Right lobe of liver (tissue), 6 donors: ENCODE measurements at places on chromosomes 2 and 18. TPM values are rescaled to one million over a fixed set of nuclear protein-coding genes. Genes with fewer than 3 reads are reported as not detected.

The RBM44 gene
- total RNA-seq, result 0.92 TPM

The CETN1 gene
- not detected for total RNA-seq

The SLC8A1 gene
- 4.0 TPM for total RNA-seq

The NEU2 gene
- total RNA-seq, result not detected

The PROC gene
- total RNA-seq, result 362 TPM

The MIB1 gene
- total RNA-seq, result 10.6 TPM

The CTAGE1 gene
- not detected for total RNA-seq

The FSHR gene
- not detected for total RNA-seq

The GRP gene
- not detected for total RNA-seq

The GNLY gene
- total RNA-seq, result 1.9 TPM

The TGFA gene
- total RNA-seq, result 4.6 TPM

The MPP4 gene
- total RNA-seq, result not detected

The ERBB4 gene
- 0.02 TPM for total RNA-seq

The TCF7L1 gene
- 1.2 TPM for total RNA-seq

The IL1B gene
- total RNA-seq, result 1.0 TPM

The ASB18 gene
- total RNA-seq, result not detected

The CRIM1 gene
- total RNA-seq, result 4.2 TPM

The IRS1 gene
- total RNA-seq, result 14.5 TPM

The EFEMP1 gene
- 2.4 TPM for total RNA-seq

The EML6 gene
- 1.2 TPM for total RNA-seq

The COL3A1 gene
- 97.0 TPM for total RNA-seq

The SPP2 gene
- total RNA-seq, result 177 TPM

The RAX gene
- total RNA-seq, result not detected

The ZNF512 gene
- total RNA-seq, result 7.4 TPM

The TDRD15 gene
- total RNA-seq, result 0.32 TPM

The GREB1 gene
- total RNA-seq, result 3.2 TPM

The CCBE1 gene
- 4.3 TPM for total RNA-seq

The IL1RN gene
- 33.3 TPM for total RNA-seq

The SEPTIN10 gene
- 43.2 TPM for total RNA-seq

The GALNT14 gene
- total RNA-seq, result 0.98 TPM

The ASAP2 gene
- total RNA-seq, result 2.4 TPM

The MYO3B gene
- 0.25 TPM for total RNA-seq

The CYP27A1 gene
- 346 TPM for total RNA-seq

The ACYP2 gene
- 18.7 TPM for total RNA-seq

The CABYR gene
- 2.6 TPM for total RNA-seq

The ANKRD36C gene
- 2.8 TPM for total RNA-seq

The TSPYL6 gene
- total RNA-seq, result not detected

The STAT4 gene
- 4.6 TPM for total RNA-seq
